CD4-positive, alpha-beta T cell treated with Interleukin-6 for 4 hours (primary cell): ENCODE measurements at places on chromosomes 1 and 21.

DNA sequence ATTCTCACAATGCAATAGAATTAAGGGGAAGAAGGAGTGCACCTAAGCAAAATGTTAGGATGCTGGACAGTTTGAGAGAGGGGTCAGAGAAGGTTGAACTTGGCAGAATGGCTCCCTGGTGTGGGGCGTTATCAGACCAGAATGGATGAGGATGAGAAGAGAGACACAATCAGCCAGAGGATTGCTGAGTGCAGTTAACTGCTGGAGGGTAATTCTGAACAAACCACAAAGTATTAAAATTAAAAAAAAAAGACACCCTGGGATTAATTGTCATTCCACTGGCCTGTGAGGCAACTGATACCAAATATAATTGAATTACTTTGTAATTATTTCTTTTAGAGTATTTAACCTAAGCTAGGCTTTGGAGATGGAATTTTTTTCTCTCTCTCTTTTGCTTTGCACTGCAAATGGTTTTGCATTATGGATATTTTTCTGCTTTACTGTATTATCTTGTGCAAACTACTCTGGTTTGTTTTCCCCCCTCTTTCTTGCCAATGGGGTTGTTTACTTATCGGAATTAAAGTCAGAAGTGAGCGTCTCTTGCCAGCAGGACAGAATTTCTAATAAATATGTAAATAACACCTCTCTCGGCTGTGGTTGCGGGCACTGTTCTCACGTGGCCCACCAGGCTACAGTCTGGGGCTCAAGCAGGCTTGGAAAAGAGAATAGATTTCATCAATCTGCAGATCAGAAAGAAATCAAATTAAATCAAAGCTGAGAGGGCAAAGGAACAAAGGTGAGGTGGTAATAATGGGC is 572.9 kb upstream of the CAMK1G start:
- DNase-seq: no peak

- DNase-seq: no peak
These were observed 148.5 kb downstream of the DHRS3 start for GRCh38 chr1:12469493-12469892.

- no peak for DNase-seq
These were observed 103.9 kb upstream of the KCND3 start for GRCh38 chr1:112093372-112093694.

- DNase-seq: no peak
These were observed 263.7 kb downstream of the OMA1 start for GRCh38 chr1:58282623-58283387.

DNA sequence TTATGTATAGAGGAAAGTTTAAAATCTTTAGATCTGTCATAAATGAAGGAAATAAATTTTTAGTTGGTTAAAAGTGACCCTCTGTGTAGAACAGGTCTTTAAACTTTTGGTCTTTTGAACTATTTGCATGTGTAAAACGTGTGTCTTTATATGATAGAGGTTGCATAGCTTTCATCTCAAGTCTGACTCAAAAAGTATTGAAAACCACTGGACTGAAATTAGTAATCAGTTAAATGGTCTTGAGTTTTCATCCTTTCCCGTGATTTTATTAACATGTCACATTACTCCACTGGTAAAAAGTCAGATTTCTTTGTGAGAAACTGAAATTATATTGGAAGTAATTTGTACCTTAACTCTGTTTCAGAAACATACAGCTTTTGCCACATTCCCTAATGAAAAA is 1.8 kb downstream of the RNPC3 start:
- DNase-seq: no peak

DNA sequence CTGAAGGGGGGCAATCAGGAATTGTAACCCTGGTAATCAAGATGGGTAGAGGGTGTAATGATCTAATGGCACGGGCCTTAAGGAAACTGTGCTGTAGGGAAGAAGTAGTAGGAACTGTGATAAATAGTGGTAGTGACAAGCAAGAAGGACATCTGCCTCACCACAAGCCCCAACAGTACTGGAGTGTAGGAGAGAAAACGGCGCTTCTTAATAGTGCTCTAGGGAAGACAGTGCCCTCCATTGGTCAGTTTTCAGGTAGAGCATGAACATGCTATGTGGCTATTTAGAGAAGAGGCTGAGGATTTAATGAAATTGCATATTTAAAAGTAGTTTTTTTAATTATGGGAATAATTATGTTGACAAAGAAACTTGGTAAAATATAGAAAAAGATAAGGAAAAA is 32.2 kb downstream of the SLC30A7 start:
- peak; percentile 36 for DNase-seq
